ENCODE measurements at places on chromosomes 1 and 21. TPM values are rescaled to one million over a fixed set of nuclear protein-coding genes. Genes with fewer than 3 reads are reported as not detected.

The F13B gene
- total RNA-seq, result not detected

DNA sequence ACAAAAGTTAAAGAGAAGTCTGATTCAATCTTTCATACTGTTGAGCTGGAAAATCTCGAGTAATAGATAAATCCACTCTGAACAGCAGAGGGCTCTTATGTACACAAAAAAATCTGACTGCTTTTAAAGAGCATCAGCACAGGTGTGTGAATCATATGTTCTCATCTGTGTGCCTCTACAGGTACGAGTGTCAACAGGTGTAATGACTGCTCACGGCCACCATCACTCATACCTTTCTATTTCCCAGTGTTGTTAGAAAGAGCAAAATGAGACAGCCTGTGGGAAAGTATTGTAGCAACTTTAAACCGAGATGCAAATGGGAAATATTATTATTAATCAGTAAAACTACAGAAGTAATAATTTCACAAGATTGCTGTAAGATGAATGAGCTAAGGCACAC is 49.0 kb upstream of the SCAF4 start:
- no peak for DNase-seq

The SLC45A3 gene
- 1.1 TPM for total RNA-seq

The MLLT11 gene
- total RNA-seq, result 5.3 TPM

The EPHA10 gene
- not detected for total RNA-seq

- no peak for DNase-seq
Observed at GRCh38 chr1:237763751-237764150, 127.0 kb downstream of the ZP4 start.

The RIT1 gene
- 52.2 TPM for total RNA-seq

DNA sequence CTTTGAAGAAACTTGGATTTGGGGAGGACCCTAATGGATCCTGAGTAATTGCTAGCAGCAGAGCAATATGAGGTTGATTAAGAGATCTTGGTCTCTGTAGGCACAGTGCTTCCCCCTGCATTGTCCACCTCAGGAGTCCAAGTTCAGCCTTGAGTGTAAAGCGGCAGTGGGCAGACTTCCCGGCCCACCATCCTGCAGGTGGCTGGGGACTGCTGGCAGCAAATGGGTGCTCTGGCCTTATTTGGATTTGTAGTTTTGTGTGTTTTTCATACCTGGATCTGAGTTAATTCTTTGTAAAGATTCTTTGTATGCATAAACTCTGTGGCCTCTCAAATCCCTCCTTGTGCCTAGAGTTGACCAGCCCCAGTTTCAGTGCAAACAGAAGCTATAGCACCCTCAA is 7.6 kb downstream of the BARHL2 start:
- DNase-seq, result no peak

DNA sequence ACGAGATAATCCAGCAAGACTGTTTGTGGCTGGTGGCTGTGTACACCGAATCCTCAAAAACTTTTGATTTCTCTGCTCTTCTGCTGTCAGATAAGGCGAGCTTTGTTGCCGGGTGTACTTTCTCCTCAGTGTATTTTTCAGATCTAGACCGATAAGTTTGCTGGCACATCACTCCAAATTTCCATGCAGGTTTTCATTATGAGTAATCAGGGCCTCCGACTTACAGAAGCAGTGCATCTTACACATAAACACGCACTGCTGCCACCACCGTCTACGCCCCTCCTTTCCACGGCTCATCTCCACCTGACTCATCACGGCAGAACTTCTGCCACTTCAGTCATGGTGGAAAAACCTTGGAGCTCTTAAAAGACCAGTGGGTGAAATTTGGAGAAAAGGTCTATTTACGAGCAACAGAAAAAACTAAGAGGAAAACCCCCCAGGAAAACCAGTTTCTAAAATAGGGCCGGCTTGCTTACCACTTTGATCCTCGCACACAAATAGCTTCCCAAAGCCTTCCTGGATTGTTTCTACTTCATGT is 7.7 kb downstream of the ZBTB21 start:
- peak; percentile 98 for DNase-seq

Measured in IMR-90 (cell line).